ENCODE measurements at places on chromosomes 3 and 15.

GRCh38 chr3:45640091-45640507, 45.5 kb downstream of the LIMD1 start:
- DNase-seq = no peak

GRCh38 chr15:40933517-40933902, 4.4 kb downstream of the DLL4 start:
- DNase-seq = no peak

- no peak for DNase-seq
Observed at GRCh38 chr3:156948402-156949210, 122.5 kb downstream of the LEKR1 start.

DNA sequence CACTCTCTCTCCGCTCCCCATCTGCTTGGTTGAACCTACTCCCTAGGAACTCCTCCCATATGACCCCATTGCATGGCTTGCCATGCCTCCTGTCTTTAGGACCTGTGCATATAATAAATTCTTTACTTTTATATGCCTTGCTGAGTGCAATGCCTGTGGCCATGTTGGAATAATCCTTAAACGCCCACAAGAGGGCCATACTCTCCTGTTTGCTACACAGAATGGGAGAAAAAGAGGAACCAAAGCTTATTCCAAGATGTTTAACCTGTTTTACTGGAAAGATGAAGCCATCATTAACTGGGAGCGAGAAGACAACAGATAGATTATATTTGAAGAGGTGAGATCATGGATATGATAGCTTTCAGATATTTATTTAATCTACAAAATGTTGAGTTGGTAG, 1097.8 kb downstream of the NAALADL2 start:
- DNase-seq = peak; percentile 41

DNA sequence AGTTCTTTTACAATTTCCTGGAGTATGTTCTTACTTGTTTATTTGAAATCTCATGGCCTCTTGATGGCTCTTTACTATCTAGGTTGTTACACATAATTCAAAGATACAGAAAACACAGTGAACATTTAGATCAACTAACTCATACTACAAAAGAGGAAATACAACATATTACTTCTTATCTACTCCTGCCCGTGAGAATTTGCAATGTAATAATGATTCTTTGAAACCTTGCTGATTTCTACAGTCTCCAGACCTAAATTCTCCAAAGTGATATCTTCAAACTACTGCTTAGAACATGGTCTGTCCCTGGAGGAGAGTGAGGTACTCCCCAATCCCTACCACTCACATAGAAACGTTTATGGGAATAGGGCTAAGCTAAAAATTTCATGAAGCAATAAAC, 29.9 kb upstream of the GOLGA8B start:
- DNase-seq = no peak

GRCh38 chr15:47872869-47873432, 155.6 kb downstream of the SEMA6D start:
- DNase-seq = no peak

DNA sequence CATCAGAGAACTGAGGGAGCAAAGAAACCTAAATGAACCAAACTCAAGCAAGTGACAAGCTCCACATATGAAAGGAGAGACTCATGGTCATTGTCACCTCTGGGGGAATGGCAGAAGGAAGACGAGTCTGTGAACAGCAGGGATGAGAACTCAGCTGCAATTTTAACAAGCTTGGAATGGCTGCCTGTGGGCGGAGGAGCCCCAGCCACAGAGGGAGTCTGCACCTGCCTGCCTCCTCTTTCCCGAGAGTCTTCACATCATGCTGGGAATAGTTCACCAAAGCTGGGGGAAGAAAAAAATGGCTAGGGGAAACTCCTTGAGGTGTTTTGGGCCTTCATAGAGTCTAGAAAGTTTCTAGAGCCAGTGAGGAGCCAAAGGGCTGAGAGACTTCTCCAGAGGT, 21.3 kb upstream of the BHLHE40 start:
- DNase-seq = no peak

DNA sequence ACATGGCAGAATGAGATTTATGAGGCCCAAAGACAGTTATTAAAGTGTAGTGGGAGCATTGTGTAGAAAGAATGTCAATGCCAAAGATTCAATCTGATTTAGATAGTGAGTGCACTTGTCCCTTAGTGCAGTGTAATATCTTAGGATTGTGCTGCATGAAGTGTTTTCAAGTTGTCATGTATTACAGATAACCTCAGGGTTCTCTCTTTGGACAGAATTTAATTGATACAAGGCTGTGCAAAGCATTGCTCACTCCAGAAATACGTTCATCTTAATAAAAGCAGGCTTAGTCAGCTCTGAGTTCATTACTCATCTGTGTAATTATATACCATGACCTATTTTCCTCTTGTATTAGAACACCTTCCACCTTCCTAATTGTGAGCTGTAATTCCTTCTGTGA, 16.0 kb upstream of the GPR171 start:
- peak; percentile 90 for DNase-seq

GRCh38 chr3:260898-261297, 64.3 kb downstream of the CHL1 start:
- peak; percentile 23 for DNase-seq

- DNase-seq = no peak
Observed at GRCh38 chr3:39750712-39751111, 58.7 kb upstream of the MYRIP start.

- no peak for DNase-seq
Observed at GRCh38 chr15:83533410-83533962, 86.3 kb downstream of the SH3GL3 start.

DNA sequence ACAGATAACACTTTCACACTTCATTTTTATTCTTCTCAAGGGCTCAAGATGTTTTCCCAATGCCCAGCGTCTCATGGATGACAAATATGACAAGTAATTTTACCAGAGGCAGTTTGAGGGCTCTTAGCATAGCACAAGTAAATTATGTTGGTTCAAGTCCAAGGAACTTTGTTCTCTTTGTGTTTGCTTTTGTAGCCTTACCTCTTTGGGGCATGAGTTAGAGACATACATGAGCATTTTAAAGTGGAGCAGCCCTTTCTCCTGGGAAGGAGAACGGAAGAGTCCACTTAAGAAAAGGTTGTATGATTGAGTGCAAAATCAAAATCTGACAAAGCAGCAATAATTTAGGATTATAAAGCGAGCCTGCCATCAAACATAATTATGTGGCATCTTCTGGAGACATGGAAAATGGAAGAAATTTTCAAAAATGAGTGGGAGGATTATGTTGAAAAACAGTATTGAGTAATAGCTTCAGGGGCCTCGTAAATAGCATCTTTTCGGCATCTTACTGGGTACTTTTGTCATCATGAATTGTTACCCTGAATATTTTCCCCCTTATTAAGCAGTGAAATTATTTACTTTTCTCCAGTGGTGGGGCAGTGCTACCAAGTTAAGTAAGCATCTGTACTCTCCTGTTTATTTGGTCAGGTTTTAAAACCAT, 65.9 kb downstream of the PGPEP1L start:
- DNase-seq = no peak

Data from epithelial cell of esophagus (primary cell).